Tibial artery (tissue), 4 donors: ENCODE measurements at places on chromosomes 6 and 20.
A peak's percentile ranks its signal among the peaks of the same experiment; 100 is the strongest.

GRCh38 chr6:169189182-169189581 is 64.5 kb downstream of the THBS2 start:
- H3K36me3 ChIP-seq: no peaks in the 10 kb centered on the region
- H3K27ac ChIP-seq: peak overlapping the region; percentile 79
- no peaks in the 10 kb centered on the region for H3K27me3 ChIP-seq
- no peak for DNase-seq

DNA sequence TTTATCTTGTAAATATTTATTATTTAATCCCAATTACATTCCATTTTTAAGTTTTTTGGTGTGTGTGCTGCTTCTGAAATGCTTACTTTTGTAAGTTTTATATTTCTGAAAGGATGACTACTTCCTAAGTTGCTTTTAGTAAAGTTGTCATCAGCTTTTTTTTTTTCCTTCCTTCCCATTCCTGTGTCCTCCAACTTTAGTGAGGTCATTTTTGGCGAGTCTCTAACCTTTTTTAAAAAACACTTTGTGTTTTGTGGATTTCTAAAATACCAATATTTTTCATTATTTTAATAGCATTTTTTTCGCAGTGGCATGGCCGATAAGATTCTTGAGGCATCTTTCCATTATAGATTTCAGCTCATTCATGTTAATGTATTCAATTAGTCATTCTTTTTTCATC is 30.9 kb downstream of the FIG4 start:
- no peak overlapping the region for H3K4me3 ChIP-seq
- H3K4me1 ChIP-seq: peaks cover 5% of the 10 kb centered on the region
- peaks cover 21% of the 10 kb centered on the region for H3K36me3 ChIP-seq

GRCh38 chr20:10793766-10794165 is 120.0 kb upstream of the JAG1 start:
- H3K27me3 ChIP-seq: no peaks in the 10 kb centered on the region
- no peaks in the 10 kb centered on the region for H3K36me3 ChIP-seq
- H3K4me1 ChIP-seq: peaks cover 12% of the 10 kb centered on the region
- H3K27ac ChIP-seq: no peak overlapping the region

DNA sequence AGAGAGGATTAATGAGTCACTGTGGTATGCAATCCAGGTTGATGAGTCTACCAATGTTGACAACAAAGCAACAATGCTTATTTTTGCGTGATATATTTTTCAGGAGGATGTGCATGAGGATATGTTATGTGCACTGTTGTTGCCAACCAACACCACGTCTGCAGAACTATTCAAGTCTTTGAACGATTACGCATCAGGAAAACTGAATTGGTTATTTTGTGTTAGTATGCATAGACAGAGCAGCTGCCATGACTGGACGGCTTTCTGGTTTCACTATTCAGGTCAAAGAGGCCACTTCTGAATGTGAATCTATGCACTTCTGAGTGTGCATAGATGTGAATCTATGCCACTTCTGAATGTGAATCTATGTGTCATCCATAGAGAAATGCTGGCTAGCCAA is 134.0 kb upstream of the GRIK2 start:
- no peaks in the 10 kb centered on the region for H3K27me3 ChIP-seq
- DNase-seq: no peak
- H3K36me3 ChIP-seq: no peaks in the 10 kb centered on the region
- no peak overlapping the region for H3K4me3 ChIP-seq
- H3K4me1 ChIP-seq: no peaks in the 10 kb centered on the region

DNA sequence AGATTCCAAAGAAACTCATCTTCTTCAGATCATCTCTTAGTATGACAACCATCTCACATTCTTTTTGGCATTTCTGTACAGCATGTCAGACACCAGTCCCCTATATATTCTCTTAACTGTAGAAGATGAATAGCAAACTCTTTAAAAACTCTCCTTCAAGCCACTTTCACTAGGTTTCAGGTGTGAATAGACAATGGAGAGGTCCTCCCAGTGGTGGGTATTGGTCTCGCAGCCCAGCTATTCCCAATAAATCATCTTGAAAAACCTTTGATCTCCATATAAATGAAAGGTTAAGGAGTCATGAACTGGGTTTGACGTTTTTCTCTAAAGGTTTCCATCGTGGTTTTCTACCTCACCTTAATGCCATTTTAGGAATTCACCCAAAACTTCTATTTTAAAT is 180.0 kb downstream of the GJA1 start:
- no peak overlapping the region for H3K27ac ChIP-seq
- H3K4me3 ChIP-seq: no peak overlapping the region
- H3K4me1 ChIP-seq: peaks cover 16% of the 10 kb centered on the region
- H3K27me3 ChIP-seq: no peaks in the 10 kb centered on the region
- no peak for DNase-seq

DNA sequence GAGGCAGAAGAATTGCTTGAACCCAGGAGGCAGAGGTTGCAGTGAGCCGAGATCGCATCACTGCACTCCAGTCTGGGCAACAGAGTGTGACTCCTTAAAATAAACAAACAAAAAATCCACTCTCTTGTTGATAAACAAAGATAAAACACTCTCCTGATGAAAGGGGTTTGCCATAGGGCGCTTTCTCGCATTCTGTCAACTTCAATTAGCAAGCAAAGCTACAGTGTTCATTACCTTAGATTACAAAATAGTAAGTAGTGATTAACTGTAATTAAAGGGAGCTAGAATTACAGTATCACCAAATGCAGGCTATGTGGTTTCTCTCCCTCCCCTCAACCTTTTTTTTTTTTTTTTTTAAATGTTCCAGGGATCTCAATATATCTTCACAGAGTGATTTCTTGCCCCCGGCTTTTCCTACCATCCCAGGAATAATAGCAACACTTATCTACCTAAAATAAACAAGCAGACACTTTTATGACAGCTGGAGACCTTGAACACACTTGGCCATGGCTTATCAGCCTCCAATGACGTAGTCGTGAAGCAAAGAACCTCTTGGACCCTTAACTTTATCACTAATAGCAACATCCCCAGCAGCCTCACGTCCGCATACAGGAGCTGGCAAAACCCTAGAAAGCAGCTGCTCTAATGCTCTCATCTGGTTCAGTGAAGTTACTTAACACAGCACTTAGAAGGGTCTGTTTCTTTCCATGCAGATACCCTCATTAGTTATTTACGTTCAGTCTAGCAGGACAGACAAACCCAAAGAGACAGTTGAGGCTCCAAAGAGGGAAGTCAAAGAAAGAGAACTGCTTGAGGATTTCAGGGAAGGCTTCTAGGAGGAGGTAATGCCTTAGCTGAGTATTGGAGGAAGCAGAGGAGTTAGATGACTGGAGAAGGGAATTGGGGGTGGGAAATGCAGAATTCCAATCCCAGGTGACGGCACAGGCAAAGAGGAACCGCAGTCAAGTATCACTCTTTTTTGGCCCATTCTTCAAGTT is 37.9 kb upstream of the NEDD9 start:
- H3K27ac ChIP-seq: no peak overlapping the region
- DNase-seq: no peak
- no peaks in the 10 kb centered on the region for H3K4me1 ChIP-seq
- H3K36me3 ChIP-seq: no peaks in the 10 kb centered on the region

DNA sequence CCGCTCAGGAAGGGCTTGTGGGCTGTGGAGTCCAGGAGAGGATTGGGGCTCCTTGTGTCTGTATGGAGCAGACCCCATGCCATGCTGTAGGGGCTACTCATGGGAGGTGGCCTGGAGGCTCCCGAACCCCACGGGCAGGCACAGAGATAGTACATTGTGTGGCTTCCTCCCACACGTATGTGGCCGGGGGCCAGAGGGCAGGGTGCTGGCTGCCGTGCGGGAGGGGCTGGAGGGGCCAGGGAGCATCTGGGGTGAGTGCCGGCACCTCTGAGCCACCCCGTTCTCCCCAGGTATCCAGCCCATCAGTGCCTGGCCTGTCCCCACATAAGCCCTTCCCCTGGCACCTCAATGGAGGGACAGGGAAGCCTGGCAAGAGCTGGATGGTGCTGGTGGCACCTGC is 7.6 kb downstream of the RBBP8NL start:
- no peaks in the 10 kb centered on the region for H3K27me3 ChIP-seq
- no peaks in the 10 kb centered on the region for H3K4me1 ChIP-seq
- no peak overlapping the region for H3K27ac ChIP-seq
- H3K36me3 ChIP-seq: no peaks in the 10 kb centered on the region
- no peak for DNase-seq

DNA sequence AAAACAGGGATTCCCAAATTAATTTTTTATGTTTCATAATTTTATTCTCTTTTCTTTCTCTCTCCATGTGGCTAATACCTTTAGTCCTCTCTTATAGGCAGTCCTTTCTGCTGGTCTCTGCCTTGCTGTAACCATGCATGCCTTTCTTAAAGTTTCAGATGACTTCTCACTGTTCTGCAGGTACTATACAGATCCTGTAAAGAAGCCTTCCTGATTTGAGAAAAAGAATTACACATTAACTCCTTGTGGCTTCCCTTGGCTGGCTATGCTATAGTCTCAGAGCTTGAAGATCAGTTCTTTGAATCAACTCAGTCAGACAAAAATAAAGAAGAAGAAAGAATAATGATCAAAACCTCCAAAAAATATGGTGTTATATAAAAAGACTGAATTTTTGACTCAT is 7.3 kb upstream of the GPR63 start:
- H3K27me3 ChIP-seq: no peaks in the 10 kb centered on the region
- H3K4me3 ChIP-seq: no peak overlapping the region
- no peak overlapping the region for H3K27ac ChIP-seq

GRCh38 chr20:49385465-49385864 is 97.0 kb downstream of the KCNB1 start:
- no peak for DNase-seq
- no peak overlapping the region for H3K27ac ChIP-seq
- H3K36me3 ChIP-seq: no peaks in the 10 kb centered on the region
- H3K4me3 ChIP-seq: no peak overlapping the region
- H3K27me3 ChIP-seq: no peaks in the 10 kb centered on the region

DNA sequence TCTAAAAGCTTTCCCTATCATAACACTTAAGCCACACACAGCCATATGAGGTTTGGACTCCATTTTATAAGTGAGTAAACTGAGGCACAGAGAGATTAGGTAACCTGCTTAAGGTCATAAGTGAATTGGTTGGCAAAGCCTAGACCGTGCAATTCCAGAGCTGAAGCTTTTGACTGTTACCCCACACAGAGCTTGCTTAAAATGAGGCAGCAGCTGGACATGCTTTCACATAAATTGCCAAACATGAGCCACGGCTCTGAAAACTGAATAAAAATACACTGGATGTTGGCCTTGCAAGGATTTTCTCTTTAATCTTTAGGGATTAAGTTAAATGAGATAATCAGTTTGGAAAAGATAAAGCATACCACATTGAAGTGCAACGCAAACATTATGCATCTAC is 2.5 kb downstream of the RIPOR2 start:
- H3K27me3 ChIP-seq: no peaks in the 10 kb centered on the region
- H3K4me3 ChIP-seq: no peak overlapping the region
- DNase-seq: no peak

DNA sequence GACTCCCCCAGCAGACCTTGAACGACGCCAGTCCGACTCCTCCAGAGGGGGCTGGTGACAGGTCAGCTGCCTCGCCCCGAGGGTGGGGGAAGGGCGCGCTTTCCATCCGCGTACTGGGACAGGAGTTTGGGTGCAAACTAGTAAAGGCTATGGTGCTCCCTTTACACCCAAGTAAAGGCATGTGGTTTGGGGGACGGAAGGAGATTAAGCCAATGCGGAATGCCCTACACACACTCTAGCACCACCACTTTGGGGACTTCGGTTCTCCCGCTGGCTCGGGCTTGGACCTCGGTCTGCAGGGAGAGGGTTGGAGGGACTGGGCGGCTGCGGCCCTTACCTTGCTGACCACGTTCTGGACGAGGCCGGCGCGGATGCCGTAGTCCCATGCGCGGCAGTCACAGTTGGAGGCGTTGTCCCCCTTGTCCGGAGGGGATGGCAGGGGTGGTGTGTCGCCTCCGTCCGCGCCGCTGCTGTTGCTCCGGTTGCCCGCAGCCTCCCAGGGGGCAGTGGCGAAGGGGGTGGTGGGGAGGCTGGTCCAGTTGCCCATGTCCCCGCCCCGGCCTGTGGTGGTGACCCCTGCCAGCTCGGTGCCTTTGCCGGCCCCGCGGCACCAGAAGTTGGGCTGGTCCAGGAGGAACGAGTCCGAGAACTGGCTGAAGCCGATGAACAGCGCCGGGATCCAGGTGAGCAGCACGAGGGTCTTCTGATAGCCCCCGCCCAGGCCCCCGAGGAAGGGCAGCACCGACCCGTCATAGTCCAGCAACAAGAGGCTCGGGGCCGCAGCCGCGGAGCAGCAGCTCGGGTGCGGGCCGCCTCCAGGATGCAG is 1.1 kb downstream of the SLC22A23 start:
- no peak for DNase-seq
- no peaks in the 10 kb centered on the region for H3K36me3 ChIP-seq
- H3K4me1 ChIP-seq: no peaks in the 10 kb centered on the region
- H3K27me3 ChIP-seq: no peaks in the 10 kb centered on the region
- H3K27ac ChIP-seq: peak overlapping the region; percentile 9

DNA sequence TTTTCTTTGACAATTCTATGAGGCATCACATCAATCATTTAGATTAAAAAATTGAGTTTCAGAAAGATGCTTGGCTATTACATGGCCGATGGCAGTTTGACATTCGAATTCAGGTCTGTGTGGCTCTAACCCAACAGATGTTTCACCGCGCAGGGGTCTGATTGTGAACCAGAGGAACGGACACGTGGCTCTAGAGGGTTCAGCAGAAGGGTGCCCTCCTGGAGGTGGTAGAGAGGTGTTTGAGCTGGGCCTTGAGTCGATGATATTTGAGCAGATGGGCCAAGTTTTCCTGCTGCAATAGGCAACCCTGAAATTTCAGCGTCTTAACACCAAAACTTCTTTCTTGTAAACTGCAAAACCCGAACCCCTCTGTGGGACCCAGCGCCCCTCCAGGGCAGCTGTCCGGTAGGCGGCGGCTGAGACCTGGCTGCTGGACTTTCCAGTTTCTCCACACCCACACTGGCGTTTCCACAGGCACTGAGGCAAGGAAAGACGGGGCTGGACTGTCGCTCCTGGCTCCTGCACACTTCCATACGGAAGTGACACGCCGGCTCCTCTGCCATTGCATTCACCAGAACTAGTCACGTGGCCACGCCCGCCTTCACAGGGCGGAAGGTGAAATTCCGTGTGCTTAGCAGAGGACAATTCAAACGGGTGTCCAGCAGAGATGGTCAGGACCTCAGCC is 11.3 kb upstream of the AFDN start:
- H3K36me3 ChIP-seq: no peaks in the 10 kb centered on the region
- no peak overlapping the region for H3K27ac ChIP-seq
- DNase-seq: no peak
- H3K4me1 ChIP-seq: no peaks in the 10 kb centered on the region

GRCh38 chr6:89299466-89299850 is 15.6 kb downstream of the GABRR2 start:
- H3K36me3 ChIP-seq: no peaks in the 10 kb centered on the region
- no peak for DNase-seq
- H3K4me1 ChIP-seq: no peaks in the 10 kb centered on the region
- H3K27me3 ChIP-seq: no peaks in the 10 kb centered on the region
- no peak overlapping the region for H3K4me3 ChIP-seq
- no peak overlapping the region for H3K27ac ChIP-seq

- H3K36me3 ChIP-seq: no peaks in the 10 kb centered on the region
- no peaks in the 10 kb centered on the region for H3K27me3 ChIP-seq
- no peaks in the 10 kb centered on the region for H3K4me1 ChIP-seq
- no peak overlapping the region for H3K4me3 ChIP-seq
- no peak for DNase-seq
- H3K27ac ChIP-seq: no peak overlapping the region
These were observed 183.1 kb downstream of the PRDM13 start for GRCh38 chr6:99789767-99790166.

GRCh38 chr6:40852779-40853373 is 186.1 kb downstream of the UNC5CL start:
- peaks cover 7% of the 10 kb centered on the region for H3K27me3 ChIP-seq
- H3K4me3 ChIP-seq: no peak overlapping the region
- no peaks in the 10 kb centered on the region for H3K4me1 ChIP-seq
- no peak overlapping the region for H3K27ac ChIP-seq
- no peaks in the 10 kb centered on the region for H3K36me3 ChIP-seq

GRCh38 chr6:168181876-168182275 is 102.9 kb upstream of the FRMD1 start:
- H3K4me1 ChIP-seq: no peaks in the 10 kb centered on the region
- H3K4me3 ChIP-seq: no peak overlapping the region
- no peaks in the 10 kb centered on the region for H3K27me3 ChIP-seq
- no peak for DNase-seq
- no peaks in the 10 kb centered on the region for H3K36me3 ChIP-seq
